Ascending aorta (tissue), 2 donors: ENCODE measurements at places on chromosomes 16 and 17.

DNA sequence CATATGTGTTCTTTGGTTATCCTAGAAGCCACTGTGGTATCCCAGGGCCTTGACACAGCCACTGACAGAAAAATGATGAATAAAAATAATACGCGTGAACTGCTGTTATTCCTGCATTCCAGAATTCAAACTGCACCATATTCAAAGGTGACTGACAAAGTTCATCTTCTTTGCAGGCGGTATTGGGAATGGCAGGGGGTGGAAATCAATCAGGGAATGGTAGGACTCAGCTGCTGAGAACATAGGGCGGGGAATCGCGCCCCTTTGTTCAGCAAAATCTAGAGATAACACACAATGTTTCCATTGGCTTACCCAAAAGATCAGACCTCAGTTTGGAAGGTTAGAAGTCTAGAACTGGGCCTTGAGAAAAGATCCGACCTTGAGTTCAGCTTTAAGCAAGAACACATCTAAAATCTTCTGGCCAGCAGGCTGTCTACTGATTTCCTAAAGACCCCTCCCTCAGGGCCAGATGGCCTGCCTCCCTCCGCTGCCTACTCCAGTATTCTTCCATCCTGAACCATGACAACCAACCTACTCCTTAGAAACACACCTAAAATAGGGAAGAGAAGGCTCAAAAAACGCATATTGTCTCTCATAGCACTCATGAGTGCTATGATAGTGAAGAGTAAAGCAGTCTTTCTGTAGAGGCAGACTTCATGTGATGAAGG, 34.1 kb downstream of the CDK5R1 start:
- no peak for DNase-seq

DNA sequence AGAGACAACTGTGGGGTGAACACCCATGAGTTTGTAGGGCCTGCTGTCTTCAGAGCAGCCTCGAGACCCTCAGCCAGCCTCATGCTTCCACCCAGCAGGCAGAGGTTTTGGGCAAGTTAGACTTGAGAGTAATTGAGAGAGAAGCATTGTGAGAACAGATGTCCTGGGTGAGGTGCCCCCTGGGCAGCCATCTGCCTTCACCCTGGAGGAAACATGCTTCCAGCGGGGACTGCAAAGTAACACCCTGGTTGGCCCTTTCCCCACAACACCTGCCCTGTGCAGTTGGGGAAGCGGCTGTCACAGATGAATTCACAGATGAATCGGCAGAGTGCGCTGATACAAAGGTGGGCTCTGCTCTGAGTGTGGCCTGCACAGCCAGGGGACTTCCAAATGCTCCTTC, 23.4 kb downstream of the ATPAF2 start:
- DNase-seq = no peak

- DNase-seq = no peak
Observed at GRCh38 chr17:61401389-61402072, 1.9 kb downstream of the TBX2 start.

DNA sequence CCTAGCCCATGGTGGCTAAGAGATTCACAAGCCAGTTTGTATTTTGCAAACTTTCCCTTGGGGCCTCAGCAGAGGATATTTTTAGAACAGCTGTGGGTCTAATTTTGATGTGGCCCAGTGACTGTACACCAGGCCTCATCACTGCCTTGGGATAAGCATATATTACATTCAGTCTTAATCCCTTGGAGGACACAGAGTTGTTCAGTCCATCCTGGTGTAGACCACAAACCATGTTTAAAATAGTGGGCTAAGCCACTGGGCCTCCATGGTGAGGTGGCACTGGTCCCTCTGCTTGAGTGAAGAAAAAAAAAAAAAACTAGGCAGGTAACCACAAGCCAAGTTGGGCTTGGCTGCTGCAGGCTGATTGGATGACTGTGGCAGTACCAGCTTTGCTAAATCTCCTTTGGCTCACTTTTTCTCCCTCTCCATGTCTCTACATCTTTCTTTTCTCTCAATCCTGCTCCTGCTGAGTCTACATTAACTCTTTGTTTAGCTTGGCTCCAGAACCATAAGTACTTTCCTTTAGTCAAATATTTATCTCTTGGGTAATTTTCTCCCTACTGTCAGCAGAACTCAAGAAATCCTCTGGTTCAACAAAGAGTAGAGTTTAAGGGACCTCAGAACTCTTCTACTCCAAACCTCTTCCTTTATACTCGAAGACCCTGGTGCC, 120.0 kb upstream of the TBX2 start:
- no peak for DNase-seq

DNA sequence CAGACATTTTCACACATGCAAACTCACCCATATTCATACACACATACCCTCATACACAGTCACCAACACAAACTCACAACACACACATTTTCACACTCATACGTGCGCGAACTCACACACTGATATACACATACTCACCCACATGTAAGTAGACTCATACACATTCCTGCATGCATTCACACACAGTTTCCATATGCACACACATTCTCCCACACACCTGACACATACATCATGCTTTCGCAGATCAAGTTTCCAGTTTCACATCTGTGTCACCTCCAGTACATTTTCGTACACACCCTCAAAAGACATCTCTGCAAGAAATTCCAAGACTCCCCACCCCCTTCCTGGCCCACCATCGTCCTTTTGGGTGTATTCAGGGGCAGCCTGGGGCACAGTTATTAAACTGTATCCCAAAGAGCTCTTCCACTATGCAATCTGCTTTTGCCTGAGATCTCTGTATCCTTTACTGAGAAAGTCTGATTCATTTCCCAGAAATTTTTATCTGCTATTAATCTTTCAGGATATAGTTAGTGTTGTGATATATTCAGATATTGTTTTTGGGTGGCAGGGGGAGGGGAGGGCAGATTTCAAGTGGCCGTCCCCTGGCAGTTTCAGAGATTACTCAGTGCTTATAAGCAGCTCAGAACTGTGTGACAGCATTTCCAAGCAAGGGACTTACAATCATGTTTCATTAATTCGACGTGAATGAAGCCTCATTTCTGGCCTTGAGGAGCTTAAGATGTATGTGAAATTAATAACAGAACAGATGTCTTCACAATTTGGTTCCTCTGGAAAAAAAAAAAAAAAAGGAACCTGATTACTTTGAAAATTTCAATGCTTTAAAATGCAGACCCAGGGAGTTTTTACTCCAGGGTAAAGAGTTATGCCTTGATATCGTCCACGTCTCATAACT, 35.3 kb upstream of the MMP2 start:
- DNase-seq = no peak

GRCh38 chr17:332023-332422, 20.6 kb downstream of the RPH3AL start:
- DNase-seq = no peak
